ENCODE measurements at places on chromosomes 2 and 18.

GRCh38 chr2:65057391-65058052, 1.3 kb downstream of the CEP68 start:
- H3K4me3 ChIP-seq: peak overlapping the region; percentile 94
- DNase-seq: no peak
- H3K4me1 ChIP-seq: peaks cover 72% of the 10 kb centered on the region

GRCh38 chr18:49747876-49748275, 65.5 kb downstream of the ACAA2 start:
- H3K27ac ChIP-seq: no peak overlapping the region
- no peak overlapping the region for H3K4me3 ChIP-seq
- H3K4me1 ChIP-seq: no peaks in the 10 kb centered on the region
- no peak for DNase-seq
- H3K36me3 ChIP-seq: no peaks in the 10 kb centered on the region
- H3K27me3 ChIP-seq: peaks cover 66% of the 10 kb centered on the region

DNA sequence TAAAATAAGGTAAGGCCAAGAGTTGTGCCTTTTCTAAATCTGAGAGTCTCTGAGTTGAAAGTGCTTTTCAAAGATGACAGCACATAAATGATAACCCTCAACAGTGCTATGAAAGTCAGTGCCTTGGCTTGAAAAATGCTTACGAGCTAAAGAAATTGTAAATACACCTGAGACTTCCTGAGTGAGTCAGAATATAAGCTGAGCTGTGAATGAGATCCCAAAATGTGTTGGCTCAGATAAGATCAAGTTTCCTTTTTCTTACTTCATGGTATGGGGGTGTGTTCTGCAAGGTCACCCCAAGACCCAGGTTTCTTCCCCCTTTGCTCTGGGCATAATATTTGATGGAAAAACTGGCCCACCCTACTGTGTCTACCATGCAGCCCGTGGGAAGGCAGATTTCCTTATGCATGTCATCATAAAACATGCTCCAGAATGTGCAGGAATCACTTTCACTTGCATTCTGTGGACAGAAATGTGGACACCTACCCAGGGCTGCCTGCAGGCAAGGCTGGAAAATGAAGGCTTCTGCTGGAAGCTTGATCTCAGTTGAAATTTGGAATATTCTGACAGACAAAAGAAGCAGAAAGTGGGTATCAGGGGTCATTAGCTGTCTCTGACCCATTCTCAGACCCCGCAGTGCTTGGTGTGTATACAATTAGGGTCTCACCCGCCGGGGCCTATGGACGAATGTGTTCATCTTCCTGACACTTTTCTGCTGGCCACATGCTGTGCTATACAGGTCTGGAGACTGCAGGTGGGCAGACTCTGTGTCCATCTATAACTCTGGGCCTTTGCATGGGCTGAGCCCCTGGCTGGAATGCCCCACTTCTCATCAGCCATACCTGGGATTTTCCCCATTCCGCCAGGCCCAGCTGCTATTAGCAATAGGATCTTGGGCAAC, 212.6 kb downstream of the SH3RF3 start:
- DNase-seq: no peak
- H3K36me3 ChIP-seq: no peaks in the 10 kb centered on the region
- H3K27ac ChIP-seq: no peak overlapping the region
- no peak overlapping the region for H3K4me3 ChIP-seq
- peaks cover 11% of the 10 kb centered on the region for H3K4me1 ChIP-seq

DNA sequence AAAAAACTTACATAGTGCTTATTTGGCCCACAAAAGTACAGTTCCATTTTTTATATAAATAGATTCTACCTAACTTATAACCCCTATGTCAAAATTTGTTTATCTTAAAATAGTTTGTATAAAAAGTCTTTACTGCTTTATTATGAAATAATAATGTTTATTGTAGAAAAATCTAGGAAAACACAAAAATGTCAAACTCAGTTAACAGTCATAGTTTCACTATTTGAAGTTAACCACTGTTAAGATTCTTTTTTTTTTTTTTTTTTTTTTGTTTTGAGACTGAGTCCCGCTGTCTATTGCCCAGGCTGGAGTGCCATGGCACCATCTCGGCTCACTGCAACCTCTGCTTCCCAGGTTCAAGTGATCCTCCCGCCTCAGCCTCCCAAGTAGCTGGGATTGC, 26.5 kb upstream of the ABI2 start:
- no peaks in the 10 kb centered on the region for H3K4me1 ChIP-seq
- H3K4me3 ChIP-seq: no peak overlapping the region
- no peaks in the 10 kb centered on the region for H3K27me3 ChIP-seq

DNA sequence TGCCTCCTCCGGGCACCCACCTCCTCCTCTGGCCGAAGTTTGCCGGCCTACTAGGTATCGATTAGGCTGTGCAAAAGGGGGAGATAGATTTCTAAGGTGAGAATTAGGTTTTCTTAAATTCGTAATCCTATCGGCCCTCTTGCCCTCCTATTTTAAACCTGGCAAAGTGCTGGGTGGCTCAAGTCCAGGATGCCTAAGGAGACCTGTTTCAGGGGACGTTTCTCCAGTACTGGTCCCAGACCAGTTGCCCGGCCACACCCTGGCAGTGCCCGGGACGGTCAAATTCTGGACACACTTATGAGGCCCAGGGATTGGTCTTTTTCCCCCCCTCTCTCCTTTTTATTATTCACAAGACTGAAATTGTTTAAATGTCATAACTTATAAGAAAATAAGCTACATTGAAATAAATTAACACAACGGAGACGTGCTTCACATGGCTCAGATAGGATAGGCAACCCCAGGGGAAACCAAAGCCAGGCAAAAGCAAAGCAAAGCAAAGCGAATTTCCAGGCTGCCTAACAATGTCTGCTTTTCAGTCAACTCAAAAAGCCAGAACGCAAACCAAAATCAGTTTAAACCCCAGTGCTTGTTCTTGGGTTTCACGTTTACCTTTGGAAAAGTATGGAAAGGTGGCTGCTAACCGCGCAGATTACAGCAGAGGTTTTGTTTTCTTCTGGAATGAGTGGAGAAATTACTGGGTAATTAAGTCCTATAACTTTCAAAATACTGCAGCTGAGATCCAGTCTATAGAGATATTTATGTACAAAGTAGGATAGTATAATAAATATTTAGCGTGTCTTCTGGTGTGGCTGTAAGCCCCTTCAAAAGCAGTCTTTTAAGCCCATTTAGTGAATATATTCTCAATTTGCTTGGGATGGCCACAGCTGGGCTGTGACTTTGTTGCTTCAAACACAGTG, 3.0 kb downstream of the GBX2 start:
- no peaks in the 10 kb centered on the region for H3K36me3 ChIP-seq
- no peak for DNase-seq
- H3K27ac ChIP-seq: no peak overlapping the region

GRCh38 chr2:77552956-77553355, 30.8 kb upstream of the LRRTM4 start:
- H3K27me3 ChIP-seq: no peaks in the 10 kb centered on the region
- no peaks in the 10 kb centered on the region for H3K4me1 ChIP-seq
- H3K4me3 ChIP-seq: no peak overlapping the region
- no peak overlapping the region for H3K27ac ChIP-seq
- no peak for DNase-seq
- H3K36me3 ChIP-seq: no peaks in the 10 kb centered on the region

GRCh38 chr2:10919771-10920621, 8.3 kb downstream of the KCNF1 start:
- peaks cover 8% of the 10 kb centered on the region for H3K4me1 ChIP-seq
- no peaks in the 10 kb centered on the region for H3K36me3 ChIP-seq
- H3K27me3 ChIP-seq: peaks cover 34% of the 10 kb centered on the region
- no peak overlapping the region for H3K4me3 ChIP-seq

- DNase-seq: no peak
- H3K27ac ChIP-seq: no peak overlapping the region
- no peaks in the 10 kb centered on the region for H3K27me3 ChIP-seq
- H3K4me1 ChIP-seq: no peaks in the 10 kb centered on the region
- H3K4me3 ChIP-seq: no peak overlapping the region
- no peaks in the 10 kb centered on the region for H3K36me3 ChIP-seq
Observed at GRCh38 chr2:207658156-207658555, 33.0 kb upstream of the METTL21A start.

- H3K4me1 ChIP-seq: peaks cover 16% of the 10 kb centered on the region
- no peak overlapping the region for H3K27ac ChIP-seq
- H3K4me3 ChIP-seq: no peak overlapping the region
- H3K36me3 ChIP-seq: no peaks in the 10 kb centered on the region
Observed at GRCh38 chr2:127577503-127577902, 42.0 kb downstream of the MYO7B start.

DNA sequence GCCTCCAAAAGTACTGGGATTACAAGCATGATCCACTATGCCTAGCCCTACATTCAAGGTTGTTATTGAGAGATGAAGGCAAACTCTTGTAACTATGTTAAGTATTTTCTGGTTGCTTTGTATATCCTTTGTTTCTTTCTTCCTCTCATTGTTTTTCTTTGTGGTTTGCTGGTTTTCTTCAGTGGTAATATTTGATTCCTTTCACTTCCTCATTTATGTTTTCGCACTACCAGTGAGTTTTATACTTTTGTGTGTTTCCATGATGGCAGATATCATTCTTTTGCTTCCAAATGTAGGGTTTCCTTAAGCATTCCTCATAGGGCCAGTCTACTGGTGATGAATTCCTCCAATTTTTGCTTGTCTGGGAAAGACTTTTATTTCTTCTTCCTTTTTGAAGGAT, 90.2 kb downstream of the NCK2 start:
- peaks cover 28% of the 10 kb centered on the region for H3K4me1 ChIP-seq
- no peaks in the 10 kb centered on the region for H3K36me3 ChIP-seq
- H3K27me3 ChIP-seq: no peaks in the 10 kb centered on the region
- DNase-seq: no peak

DNA sequence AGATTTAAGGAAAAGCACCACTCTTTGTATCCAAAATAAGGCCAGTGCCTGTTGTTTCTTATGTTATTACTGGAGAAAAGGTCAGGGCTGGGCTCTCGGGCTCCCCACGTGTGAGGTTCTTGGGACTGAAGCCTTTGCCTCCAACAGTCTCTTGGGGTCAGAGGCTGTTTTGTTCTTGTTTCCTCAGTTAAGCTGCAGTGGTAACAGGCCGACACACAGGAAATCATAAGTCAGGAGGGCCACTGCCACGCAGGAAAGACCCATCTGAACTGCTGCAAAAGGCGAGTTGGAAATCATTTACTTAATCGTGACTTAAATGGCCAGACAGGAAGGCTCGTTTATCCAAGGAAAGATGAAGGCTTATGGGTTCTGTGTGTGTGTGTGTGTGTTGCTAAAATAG, 30.3 kb upstream of the IL37 start:
- no peaks in the 10 kb centered on the region for H3K36me3 ChIP-seq
- peaks cover 17% of the 10 kb centered on the region for H3K27me3 ChIP-seq
- no peak overlapping the region for H3K4me3 ChIP-seq

GRCh38 chr2:28150994-28151393, 241.7 kb upstream of the FOSL2 start:
- peaks cover 10% of the 10 kb centered on the region for H3K36me3 ChIP-seq
- no peak overlapping the region for H3K4me3 ChIP-seq
- DNase-seq: no peak
- peaks cover 10% of the 10 kb centered on the region for H3K4me1 ChIP-seq
- H3K27ac ChIP-seq: no peak overlapping the region

DNA sequence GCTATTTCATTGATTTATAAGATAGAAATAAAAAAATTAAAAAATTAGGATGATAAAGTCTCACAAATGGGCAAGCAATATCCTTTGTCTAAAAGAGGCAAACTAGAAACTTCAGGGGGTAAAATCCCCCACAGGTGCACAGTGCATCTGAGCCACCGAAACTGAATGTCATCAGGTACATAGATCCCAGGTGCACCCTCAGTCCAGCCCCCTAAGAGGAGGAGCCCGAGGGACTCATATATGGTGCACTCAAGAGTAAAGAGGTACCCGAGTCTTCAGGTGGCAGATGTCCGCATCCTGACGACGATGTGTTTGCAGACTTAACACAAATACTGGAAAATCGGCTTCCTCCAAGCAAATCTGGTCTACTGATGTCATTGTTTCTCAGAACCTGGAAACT, 11.3 kb downstream of the QPCT start:
- no peaks in the 10 kb centered on the region for H3K36me3 ChIP-seq
- peaks cover 12% of the 10 kb centered on the region for H3K4me1 ChIP-seq
- H3K27ac ChIP-seq: no peak overlapping the region
- no peaks in the 10 kb centered on the region for H3K27me3 ChIP-seq

DNA sequence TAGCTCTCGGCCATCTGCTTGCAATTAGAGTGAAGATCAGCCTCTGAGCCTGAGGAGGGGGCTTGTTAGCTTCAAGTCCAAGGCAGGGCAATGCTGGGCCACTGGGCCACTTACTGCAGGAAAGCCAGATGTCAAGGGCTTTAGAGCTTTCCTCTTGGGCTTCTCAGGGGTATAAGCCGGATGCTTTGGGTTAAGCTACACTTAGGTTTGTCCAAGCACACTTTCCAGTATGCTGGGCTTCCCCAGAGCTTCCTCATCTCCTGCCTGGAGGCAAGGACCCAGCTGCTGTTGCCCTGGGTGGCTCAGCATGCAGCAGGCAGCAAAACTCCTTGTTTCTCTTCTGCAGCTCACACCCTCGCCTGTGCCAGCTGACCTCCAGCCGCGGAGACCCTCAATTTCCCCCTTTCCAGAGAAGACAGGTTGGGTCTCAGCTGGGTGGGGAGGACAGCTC, 29.0 kb upstream of the ATOH8 start:
- no peak for DNase-seq
- no peak overlapping the region for H3K4me3 ChIP-seq
- peak overlapping the region; percentile 26 for H3K27ac ChIP-seq

DNA sequence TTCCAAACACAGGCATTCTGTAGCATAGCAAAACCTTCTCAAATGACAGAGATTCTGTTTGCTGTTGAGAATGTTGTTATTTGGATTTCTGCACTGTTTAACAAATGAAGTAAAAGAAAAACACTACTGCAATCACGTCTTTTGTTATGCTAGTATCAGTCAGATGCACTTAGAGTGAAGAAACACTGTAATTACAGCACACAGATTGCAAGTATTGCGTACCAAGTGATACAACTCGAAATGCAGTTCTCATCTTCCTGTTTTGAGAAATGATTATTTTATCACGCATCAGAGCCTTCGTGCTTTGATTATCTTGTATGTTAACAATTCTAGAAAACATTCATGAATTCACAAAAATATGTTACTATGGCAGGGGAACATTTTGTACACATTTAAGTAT, 41.8 kb upstream of the KLF11 start:
- no peak for DNase-seq

- no peak for DNase-seq
- H3K36me3 ChIP-seq: no peaks in the 10 kb centered on the region
- no peak overlapping the region for H3K4me3 ChIP-seq
- H3K4me1 ChIP-seq: peaks cover 31% of the 10 kb centered on the region
Observed at GRCh38 chr2:237909075-237909695, 49.8 kb downstream of the RAMP1 start.

- no peak overlapping the region for H3K4me3 ChIP-seq
- DNase-seq: no peak
Observed at GRCh38 chr2:168684921-168685599, 117.4 kb upstream of the NOSTRIN start.

- DNase-seq: no peak
- no peak overlapping the region for H3K27ac ChIP-seq
- H3K27me3 ChIP-seq: peaks cover 16% of the 10 kb centered on the region
- H3K4me1 ChIP-seq: no peaks in the 10 kb centered on the region
Observed at GRCh38 chr2:100344433-100344832, 22.1 kb upstream of the LONRF2 start.

All from left ventricle myocardium inferior (tissue), 1 donor.